ENCODE measurements at places on chromosomes 6 and 20.

- no peak for DNase-seq
Observed at GRCh38 chr6:47267301-47267700, 42.4 kb downstream of the TNFRSF21 start.

- DNase-seq: no peak
Observed at GRCh38 chr20:63097336-63097831, 90.6 kb upstream of the BHLHE23 start.

- DNase-seq: no peak
Observed at GRCh38 chr20:25025986-25026605, 31.8 kb downstream of the ACSS1 start.

DNA sequence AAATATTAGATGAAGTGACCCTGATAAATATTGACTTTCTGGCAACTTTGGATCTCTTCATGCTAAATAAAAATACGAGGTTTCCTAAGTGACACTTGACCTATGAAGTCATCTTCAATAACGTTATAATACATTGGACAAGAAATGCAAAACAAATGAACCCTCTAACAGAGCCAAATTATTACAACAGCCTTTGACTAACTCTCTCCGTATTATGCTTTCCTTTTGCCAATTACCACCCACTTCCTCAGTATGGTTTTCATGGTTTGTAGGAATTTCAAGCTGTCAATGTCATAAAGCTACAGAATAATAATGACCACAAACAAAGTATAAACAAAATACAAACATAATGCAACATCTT, 210.5 kb downstream of the MOXD1 start:
- DNase-seq: no peak

GRCh38 chr20:47417245-47418068, 61.0 kb upstream of the ZMYND8 start:
- DNase-seq: no peak

GRCh38 chr6:119347466-119348095, 2.0 kb downstream of the MAN1A1 start:
- peak; percentile 65 for DNase-seq

DNA sequence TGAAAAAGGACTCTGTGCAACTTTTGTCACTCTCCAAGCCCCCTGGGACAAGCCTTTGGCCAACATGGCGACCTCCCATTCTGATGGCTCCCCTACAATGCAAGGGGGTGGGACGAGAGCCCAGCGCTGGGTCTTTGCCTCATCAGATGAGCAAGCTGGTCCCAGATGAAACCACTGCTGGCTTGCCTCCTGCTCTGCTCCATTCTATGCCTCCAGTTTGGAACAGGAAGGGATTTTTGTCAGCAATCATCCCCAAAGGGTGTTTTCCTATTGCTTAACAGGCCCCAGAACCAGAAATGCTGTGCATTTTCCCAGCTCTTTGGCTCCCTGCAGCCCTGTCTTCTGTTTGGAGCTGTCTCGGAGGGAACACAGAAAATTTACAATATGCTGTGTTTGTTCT, 412.7 kb downstream of the MAFB start:
- DNase-seq: peak; percentile 47

DNA sequence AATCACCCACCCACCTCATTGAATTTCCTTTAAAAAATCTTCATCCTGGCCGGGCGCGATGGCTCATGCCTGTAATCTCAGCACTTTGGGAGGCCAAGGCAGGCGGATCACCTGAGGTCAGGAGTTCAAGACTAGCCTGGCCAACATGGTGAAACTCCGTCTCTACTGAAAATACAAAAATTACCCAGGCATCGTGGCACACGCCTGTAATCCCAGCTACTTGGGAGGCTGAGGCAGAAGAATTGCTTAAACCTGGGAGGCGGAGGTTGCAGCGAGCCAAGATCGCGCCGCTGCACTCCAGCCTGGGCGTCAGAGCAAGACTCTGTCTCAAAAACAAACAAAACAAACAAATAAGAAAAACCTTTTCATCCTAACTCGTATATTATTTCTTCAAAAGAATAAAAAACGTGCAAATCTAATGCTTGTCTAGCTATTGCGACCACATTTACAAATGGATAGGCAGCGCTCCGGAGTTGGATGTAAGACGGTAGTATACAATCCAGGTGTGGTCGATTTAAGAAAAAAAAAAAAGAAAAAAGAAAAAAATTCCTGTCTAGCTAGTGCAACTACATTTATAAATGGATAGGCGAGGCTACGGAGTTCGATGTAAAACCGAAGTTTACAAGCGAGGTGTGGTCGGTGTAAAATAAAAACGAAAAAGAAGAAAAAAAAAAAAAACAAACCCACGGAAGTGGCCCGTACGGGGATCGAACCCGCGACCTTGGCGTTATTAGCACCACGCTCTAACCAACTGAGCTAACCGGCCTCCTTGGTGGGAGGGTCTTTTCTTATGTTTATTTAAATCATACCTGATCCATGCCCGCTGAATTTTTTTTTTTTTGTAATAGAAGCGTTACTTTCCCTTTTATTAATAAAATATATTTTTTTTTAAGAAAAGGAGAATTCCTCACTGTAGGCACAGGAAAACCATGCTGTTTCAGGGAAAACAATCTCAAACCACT, 70.7 kb upstream of the PRSS16 start:
- peak; percentile 77 for DNase-seq

DNA sequence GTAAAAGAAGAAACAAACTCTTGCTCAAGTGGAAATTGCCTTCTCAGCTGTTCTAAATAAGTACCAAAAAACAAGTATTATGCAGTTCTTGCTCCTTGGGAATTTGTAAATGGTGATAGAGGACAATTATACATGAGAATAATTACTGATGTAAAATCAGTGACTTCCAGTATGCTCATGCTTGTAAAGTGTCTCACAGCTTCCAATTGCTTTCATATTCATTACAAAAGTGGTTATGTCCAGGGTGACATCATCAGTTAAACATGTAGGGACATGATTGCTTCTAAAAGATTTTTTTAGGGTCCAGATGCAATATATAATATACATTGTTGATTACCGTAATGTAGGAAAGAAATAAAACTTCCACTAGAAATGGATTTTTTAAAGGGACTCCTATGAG, 122.8 kb upstream of the B3GAT2 start:
- DNase-seq: no peak

DNA sequence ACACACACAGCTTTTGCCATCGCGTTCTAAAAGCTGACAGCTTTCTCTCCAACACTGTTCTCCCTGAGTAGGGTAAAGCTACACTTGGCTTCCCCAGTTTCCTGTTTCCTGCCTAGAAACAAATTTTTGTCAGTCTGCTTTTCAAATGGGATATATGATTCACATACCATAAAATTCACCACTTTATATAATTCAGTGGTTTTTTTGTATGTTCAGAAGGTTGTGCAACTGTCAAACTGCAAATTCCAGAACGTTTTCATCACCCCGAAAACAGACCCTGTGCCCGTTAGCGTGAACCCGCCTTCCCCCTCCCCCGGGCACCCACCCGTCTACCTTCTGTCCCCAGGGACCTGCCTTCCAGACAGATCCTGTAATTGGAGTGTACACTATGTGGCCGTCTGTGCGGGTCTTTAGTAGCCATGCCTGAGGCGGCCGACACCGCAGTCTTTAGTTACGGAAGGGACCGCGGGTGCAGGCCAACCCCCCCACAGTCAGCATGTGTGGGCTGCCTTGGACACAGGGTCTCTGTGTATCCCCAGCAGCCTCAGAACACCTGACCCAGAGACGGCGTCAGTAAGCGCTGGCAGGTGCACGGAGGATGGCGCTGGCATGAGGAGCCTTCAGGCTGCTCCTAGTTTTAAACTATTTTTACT, 16.6 kb downstream of the HRH3 start:
- no peak for DNase-seq

DNA sequence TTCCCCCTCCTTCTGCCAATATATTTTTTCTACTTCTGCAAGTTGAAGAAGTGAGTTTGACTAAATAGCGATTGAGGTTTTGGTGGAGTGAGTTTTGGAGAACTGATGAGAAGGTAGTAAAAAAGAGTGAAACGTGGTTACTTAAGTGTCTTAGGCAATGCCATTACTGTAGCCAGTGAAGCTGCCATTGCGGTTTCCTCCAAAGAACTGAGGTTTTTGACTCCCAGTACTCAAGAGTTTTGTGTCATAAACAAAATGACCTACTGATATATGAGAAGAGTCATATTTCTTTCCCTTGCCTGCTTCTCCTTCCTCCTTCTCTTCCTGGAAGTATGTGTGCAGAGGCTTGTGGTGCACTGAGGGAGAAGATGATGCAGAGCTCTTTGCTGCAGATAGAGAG, 554.5 kb upstream of the MAP3K7 start:
- DNase-seq: no peak

GRCh38 chr6:42727087-42727611, 4.8 kb upstream of the PRPH2 start:
- DNase-seq: peak; percentile 50

- DNase-seq: no peak
Observed at GRCh38 chr6:151498327-151498726, 4.5 kb downstream of the CCDC170 start.

GRCh38 chr6:157461000-157461915, 80.3 kb downstream of the ZDHHC14 start:
- no peak for DNase-seq

DNA sequence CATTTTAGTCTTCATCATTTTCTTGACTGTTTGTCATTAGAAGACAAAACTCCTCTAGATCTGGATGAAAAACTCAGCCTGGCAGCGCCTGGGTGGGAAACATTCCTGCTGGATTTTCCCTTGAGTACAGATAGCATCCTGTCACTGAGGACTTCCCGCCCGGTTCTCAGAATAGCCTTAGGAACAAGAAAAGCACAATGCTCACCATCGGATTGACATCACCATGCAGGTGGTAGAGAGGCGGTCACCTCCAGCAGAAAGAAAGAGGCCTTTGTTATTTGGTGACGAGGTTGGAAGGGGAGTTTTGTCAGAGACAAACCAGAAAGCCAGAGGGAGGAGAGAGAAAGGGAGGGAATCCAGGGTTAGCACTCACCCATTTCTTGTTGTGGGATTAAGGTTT, 39.8 kb downstream of the KIF25 start:
- DNase-seq: no peak

DNA sequence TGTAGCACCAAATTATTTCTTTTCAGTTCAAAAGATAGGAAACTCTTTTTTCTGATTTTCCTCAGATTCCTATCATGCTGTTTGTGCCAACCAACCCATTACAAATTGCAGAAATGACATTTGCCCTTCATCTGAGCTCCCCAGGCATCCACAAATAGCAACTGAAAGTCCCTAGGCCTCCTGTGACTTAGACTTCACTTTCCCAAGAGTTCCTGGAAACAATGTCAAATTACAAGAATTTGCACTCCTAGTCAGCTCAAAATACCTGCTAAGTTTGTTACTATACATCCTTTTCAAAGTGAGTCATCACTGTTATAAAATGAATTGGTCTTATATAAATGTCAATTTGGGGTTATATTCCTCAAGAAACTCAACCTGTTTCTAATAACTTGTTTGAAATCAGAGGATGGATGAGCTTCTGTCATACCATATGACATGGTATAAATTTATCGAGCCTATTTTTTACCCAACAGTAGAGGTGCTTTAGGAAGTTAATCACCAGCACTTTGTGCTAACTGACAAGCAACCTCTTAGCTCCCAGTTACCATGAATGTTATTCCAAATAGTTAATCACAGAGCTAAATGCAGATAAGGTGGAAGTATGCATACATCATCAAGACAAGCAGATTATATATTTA, 256.5 kb downstream of the HACE1 start:
- no peak for DNase-seq

- no peak for DNase-seq
Observed at GRCh38 chr6:148989585-148989984, 242.8 kb downstream of the UST start.

DNA sequence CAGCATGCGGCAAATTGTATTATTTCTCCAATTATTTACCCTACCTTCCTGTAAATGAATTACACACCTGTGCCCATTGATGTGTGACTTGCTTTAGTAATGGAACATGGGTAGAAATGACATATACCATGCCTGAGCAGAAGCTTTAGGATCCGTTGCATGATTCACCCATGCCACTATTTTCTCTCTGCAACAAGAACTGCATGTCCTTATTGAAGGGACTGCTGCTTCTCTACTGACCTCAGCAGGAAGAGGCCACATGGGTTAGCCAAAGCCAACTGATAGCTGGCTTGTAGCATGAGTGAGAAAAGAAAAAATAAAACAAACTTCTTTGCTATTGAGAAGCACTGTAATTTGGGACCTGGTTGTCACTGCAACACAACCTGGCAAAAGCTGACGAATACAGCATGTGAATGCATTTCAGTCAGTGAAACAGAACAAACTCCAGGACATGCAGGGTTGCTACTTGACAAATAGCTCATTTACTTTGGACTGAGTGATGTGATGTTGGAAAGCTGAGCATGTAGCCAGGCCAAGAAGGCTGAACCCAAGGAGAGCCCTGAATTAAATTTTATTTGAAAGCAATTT, 99.2 kb downstream of the BCAS1 start:
- DNase-seq: no peak

GRCh38 chr20:22775671-22776139, 191.3 kb upstream of the FOXA2 start:
- DNase-seq: no peak

- DNase-seq: no peak
Observed at GRCh38 chr20:61031101-61031830, 220.8 kb upstream of the CDH4 start.

DNA sequence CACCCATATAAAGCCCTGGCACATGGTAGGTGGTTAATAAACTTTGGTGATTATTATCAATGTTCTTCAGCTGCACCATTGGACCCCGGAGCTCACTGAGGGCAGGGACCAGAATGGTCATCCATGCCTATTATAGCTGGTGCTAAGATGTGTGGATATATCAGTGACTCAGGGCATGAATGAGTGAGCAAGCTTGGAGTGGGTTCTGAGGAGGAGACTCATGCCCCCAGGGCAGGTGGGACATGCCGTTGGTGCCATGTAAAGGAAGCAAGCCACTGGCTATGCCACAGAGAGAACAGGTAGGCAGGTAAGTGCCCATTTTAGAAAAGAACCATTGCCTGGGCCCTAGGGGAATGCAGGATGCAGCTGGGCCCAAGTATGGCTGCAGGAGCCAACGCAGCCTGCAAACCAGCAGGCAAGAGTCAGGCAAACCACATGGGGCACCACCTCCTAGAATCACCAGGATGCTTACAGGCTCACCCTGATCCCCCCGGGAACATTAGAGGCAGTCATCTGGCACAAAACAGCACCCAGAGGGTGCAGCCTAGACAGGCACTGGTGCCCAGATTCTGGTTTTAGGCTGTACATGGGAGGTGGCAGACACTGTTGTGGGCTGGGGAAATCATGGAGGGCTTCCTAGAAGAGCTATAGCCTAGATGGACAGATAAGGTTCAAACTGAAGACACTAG, 23.5 kb downstream of the PLAGL2 start:
- DNase-seq: no peak

- no peak for DNase-seq
Observed at GRCh38 chr6:34182751-34183531, 37.1 kb upstream of the GRM4 start.

DNA sequence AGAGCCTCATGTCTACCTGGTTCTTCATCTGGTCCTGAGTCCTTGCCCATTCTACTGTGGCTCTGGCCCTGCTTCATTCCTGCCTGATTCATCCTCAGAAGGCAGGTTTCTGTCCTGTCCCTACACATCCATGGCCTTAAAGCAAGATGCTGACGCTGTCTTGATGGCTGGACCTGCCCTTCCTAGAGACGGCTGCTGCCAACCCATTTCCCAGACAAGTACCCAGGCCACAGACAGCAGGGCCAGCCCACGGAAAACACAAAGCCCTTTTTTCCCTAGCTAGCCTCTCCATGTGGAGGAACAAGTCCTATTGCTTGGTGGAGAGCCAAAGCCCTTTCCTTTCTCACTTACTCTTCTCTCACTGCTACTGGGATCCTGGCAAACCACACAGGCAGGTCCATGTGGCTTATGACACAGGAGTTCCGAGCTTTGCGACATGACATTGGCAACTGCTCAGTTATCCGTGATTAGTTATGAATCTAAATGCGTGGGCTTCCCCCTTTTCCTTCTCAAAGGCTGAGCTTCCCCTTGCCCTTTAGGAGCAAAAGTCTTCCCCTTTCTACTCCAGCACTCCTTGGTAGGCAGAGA, 72.9 kb downstream of the SLC22A3 start:
- DNase-seq: no peak

Measured in mucosa of descending colon (tissue), 3 donors.